Hypothalamus (tissue), 51 donors: ENCODE measurements at places on chromosomes 4 and X.

- DNase-seq: no peak
Measured at GRCh38 chr4:105061136-105061696, 85.5 kb upstream of the TET2 start.

DNA sequence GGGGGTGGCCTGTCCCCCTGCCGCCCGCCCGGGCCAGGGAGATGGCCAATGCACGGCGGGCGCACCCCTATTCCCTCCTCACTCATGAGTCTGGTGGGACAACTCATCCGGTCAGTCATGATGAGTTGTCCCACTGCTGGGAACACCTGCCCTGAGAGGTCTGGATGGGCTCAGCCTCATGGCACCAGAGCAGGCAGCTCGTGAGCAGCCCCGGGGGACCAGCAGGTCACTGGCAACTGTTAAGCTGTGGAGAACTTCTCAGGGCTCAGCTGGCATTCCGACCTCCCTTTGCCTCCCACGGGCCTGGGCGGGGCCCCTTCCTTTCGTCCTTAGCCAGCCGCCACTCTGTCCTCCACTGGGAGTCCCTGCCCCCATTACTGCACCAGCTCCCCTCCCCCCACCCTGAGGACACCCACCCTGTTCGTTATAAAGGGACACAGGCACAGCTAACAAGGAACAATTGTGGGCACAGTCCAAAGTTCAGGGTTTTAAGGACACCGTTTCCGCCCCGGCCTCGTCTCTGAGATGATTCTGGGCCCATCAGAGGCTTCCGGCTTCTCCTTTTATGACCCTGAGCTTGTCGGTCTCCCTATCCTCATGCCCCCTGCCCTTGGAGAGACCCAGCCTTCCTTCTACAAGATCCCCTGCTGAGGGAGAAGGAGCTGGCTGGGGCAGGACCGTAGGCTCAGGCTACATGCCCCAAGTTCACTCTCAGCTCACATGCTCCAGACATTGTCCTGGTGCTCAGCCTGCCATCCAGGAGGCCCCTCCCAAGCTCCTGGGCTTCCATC, 14.6 kb upstream of the KIAA0232 start:
- no peak for DNase-seq

- no peak for DNase-seq
Measured at GRCh38 chr4:149751174-149751573, 64.5 kb downstream of the IQCM start.

DNA sequence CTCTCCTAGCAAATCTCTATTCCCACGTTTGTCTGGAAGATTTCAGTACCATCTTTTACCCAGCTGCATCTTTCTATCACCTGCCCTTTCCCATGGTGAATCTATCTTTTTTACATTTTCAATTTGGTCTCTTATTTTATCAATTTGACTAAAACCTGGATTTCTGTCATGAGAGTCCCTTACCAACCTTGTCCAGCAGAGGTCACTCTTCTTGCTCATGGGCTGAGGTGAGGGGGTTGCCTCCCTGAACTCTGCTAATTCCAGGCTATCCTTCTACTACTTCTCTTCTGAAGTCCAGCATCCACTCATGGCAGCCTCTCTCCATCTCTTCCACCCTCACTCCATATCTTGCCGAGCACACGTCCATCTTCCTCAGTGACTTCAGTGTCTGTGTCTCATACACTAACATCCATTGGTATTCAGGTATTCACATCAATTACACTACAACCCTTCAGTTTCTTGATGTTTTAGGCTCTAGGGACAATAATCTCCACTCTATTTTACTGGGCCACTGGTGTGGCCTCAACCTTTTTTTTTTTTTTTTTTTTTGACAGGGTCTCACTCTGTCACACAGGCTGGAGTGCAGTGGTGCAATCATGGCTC, 17.8 kb upstream of the ZNF827 start:
- no peak for DNase-seq
